ENCODE measurements at places on chromosomes 5 and 9. TPM values are rescaled to one million over a fixed set of nuclear protein-coding genes. Genes with fewer than 3 reads are reported as not detected.

SV2C gene
- not detected for total RNA-seq

SPINK4 gene
- not detected for total RNA-seq

DNA sequence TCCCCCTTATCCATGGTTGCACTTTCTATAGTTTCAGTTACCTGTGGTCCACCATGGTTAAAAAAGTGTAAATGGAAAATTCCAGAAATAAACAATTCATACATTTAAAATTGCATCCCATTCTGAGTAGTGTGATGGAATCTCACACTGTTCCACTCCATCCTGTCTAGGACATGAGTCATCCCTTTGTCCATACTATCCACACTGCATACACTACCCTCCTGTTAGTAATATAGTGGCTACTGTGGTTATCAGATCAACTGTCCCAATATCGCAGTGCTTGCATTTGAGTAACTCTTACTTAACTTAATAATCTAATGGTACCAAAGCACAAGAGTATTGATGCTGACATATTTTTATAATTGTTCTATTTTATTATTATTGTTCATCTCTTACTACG lies 100.7 kb downstream of the RAB3C start:
- no peak for DNase-seq

ENTREP1 gene
- total RNA-seq, result 0.13 TPM

GRCh38 chr5:123559434-123559775 lies 47.4 kb downstream of the CSNK1G3 start:
- no peak for DNase-seq

DNA sequence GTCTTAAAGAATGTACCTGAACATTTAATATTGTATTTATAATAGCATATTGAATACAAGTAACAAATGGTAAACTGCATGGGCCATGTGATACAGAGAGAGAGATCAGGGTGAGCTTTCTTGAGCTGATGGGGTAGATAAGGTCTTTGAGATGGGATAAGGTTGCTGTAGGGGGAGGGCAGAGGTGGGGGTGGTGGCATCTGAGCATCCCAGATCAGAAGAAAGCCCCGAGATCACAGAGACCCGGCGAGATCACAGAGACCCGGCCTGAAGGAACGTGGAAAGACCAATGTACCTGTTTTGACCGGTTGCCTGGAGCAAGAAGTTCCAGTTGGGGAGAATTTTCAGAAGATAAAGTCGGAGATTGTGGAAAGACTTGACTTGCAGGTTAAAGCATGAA lies 6.6 kb downstream of the SMARCA2 start:
- no peak for DNase-seq
